ENCODE measurements at places on chromosomes 2 and 18.

- DNase-seq = no peak
These were observed 49.2 kb upstream of the RTN4 start for GRCh38 chr2:55099493-55099877.

DNA sequence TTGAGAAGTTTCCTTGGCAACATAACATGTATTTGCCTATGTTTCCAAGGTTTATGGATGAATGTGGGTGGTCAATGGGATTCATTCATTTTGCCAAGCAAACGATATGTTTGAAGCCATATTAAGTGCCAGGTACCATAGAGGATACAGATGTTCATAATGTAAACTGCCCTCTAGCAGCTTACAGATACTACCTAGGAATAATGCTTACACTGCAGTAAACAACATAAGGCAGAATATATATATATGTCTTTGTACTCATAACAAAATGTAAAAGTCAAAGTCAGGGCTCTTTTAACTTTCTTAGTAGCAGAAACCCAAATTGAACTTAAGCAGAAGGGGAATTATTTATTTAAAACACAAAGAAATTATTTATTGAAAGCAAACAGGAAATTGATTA lies 171.6 kb upstream of the TNP1 start:
- DNase-seq = no peak

DNA sequence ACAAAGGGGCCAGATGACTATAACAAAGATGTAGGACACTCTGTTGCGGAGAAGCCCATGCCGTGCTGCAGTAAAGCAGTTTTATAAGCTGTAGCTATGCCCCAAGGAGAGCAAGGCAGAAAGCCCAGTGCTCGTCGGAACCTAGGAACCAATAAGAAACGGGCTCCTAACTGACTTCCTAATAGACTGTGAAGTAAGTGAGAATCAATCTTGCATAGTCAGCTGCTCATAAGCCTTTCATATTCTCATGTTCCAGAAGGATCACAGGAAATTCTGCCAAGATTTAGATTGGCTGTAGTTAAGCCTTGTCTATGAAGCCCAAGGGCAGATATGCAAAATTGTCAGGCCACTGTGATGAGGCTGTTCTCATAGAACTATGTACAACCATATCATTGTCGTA lies 98.4 kb downstream of the RTTN start:
- DNase-seq = no peak

DNA sequence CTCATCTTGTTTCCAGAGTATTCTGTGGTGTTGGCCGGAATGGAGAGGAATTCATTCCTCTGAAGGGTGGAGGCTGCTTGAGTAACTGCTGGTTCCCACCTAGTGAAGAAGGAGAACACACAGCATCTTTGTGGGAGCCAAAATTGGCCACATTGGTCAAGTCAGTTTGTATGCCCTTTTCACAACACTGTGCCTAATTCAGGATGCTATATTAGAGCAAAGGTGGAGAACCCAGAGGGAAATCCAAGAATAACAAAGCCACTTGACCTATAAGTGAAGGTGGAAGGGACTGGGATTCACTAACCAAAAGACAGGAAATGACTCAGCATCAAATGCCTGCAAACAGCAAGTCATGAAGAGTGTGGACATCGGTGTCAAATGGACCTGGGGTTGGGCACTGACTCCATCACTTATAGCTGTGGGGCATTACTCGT lies 27.3 kb upstream of the MLPH start:
- DNase-seq = no peak

GRCh38 chr2:120823551-120823950 lies 87.9 kb downstream of the GLI2 start:
- DNase-seq = no peak

- no peak for DNase-seq
These were observed 113.5 kb downstream of the EPHA4 start for GRCh38 chr2:221458578-221458977.

- DNase-seq = peak; percentile 71
These were observed 33.6 kb downstream of the PLCL1 start for GRCh38 chr2:197838036-197838435.

GRCh38 chr2:39175026-39175812 lies 54.4 kb upstream of the SOS1 start:
- no peak for DNase-seq

GRCh38 chr18:13543811-13544732 lies 182.3 kb downstream of the FAM210A start:
- no peak for DNase-seq

GRCh38 chr2:142144547-142144946 lies 13.7 kb upstream of the LRP1B start:
- no peak for DNase-seq

- DNase-seq = no peak
These were observed 339.9 kb downstream of the ADCYAP1 start for GRCh38 chr18:1244397-1245122.

DNA sequence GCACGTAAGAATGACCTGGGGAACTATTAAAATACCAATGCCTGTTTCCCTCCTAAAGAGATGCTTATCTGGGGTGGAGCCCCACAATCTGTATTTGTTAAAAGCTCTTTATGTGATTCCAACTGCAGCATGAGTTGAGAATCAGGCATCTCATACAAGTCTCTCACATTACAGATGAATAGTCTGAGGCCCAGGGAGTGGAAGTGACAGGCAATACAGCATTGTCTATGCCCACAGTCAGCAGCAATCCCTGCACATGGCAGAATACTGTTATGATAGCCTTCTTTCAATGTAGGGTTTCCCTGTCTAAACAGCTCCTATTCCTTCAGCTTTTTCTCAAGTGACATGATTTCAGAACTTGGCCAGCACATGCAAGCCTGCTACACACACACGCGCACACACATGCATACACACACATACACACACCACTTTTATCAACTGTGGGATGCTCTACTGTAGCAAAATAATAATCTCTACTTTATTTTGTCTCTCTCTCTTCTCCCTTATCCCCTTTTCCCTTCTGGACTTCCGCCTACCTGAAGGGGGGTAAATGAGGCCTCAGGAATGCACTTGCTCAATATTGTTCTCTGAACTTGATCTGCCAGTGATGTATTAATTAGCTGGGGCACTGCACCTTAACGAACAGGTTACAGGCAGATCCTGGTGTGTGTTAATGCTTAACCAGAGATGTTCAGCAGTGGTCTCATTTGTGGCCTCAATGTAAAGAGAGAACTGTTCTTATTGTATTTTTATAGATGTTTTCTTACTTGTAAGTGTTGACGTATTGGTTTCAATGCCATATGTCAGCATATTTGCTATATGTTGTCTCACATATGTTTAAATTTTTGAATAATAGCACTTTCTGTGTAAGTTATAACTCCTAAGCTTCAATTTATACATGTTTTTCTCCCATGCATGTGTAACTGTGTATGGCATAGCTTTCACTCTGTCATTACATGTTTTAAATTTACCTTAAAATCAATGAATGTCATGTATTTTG lies 116.0 kb downstream of the SETBP1 start:
- no peak for DNase-seq

DNA sequence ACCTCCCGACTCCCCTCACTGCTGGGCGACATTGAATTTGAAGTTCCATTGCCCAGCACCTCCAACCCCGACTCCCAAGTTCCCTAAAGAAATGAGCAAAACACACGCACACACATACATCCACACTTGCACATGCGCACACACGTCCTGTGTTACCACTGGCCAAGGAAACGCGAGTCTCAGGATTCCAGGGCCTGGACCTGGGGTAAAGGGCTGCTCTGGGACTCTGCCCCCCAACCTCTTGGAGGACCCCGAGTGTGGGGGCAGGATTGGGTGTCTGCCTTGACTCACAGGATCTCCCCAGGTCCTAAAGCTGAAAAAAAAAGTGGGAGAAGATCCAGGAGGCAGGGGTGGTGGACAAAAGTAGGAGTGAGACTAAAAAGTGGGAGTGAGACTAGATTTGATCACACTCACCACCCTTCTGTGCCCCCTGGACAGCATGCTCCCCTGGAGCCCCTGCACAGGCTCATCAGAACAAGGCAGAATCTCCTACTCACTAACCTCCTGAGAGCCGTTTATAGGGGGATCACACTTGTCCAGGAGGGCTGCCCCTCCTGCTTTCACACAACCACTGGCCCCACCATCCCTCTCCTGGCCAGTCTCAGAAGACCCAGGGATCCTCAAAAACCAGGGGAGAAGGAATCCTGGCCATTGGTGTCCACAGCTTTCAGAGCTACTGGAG lies 202.2 kb downstream of the TNS1 start:
- no peak for DNase-seq

DNA sequence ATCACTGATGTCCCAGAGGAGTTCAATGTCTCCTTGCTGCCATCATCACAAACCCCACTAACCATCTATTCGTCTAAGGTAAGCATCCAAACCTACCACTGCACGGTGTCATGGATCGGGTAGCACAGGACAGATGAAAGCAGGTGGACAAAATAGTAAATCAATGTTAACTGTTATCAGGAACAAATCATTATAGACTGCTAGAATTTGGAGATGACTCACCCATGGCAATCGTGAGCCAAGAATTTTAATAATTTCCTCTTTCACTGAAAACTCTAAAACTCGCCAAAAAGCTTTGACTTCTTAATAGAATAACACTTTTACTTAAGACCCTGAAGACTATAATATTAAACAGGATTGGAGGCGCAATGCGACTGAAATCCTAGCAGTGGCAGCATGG lies 33.7 kb upstream of the BZW1 start:
- DNase-seq = no peak

- DNase-seq = no peak
These were observed 5.7 kb downstream of the SERPINB8 start for GRCh38 chr18:63975628-63976027.

- no peak for DNase-seq
These were observed 100.8 kb upstream of the ATP5MC3 start for GRCh38 chr2:175282300-175282699.

- DNase-seq = no peak
These were observed 53.6 kb downstream of the GALNT1 start for GRCh38 chr18:35635170-35635569.

- no peak for DNase-seq
These were observed 9.3 kb downstream of the XRCC5 start for GRCh38 chr2:216118474-216118873.

DNA sequence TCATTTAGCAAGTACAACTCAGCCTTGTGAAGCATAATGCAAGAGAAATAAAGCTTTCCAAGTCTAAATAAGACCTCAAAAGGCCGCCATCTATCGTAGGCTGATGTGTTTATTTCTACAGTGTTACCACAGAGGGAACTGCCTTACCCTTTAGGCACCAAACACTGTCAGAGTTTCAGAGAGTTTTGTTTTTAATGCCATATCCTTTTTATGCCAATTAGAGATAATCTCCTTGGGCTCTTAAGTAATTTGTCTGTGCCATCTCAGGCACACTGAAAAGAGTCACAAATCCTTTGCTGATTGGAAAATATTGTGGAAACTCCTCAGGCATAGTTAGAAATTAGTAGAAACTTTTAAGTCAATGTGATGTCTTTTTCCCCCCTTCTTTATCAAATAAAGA lies 797.1 kb downstream of the SLC4A3 start:
- no peak for DNase-seq

DNA sequence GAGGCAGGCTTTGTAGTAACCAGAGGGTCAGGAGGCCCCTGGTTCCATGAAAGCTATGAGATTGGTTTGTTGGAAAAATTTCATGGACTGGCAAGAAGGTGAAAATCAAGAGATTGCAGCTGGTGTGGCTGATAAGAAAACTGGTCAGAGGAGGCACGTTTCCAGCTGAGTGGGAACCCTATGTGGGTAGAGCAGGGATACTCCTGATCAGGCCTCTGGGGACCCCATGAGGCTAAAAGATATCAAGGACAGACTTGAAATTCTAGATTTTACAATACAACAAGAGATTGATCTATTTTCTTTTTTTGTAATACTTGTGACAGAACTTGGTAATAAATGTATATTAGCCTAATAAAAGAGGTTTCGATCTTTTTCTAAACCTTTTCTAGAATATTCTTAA lies 1615.1 kb downstream of the DPP10 start:
- no peak for DNase-seq

- no peak for DNase-seq
These were observed 2.1 kb downstream of the GPBAR1 start for GRCh38 chr2:218262631-218263586.

GRCh38 chr2:233331536-233331935 lies 22.8 kb upstream of the DGKD start:
- DNase-seq = peak; percentile 88

- no peak for DNase-seq
These were observed 132.0 kb downstream of the GALNT1 start for GRCh38 chr18:35713545-35713944.

GRCh38 chr2:218180467-218181114 lies 13.8 kb upstream of the CXCR1 start:
- no peak for DNase-seq

GRCh38 chr2:66582987-66583880 lies 148.3 kb downstream of the MEIS1 start:
- no peak for DNase-seq

- no peak for DNase-seq
These were observed 106.9 kb downstream of the FARSB start for GRCh38 chr2:222548992-222549391.

DNA sequence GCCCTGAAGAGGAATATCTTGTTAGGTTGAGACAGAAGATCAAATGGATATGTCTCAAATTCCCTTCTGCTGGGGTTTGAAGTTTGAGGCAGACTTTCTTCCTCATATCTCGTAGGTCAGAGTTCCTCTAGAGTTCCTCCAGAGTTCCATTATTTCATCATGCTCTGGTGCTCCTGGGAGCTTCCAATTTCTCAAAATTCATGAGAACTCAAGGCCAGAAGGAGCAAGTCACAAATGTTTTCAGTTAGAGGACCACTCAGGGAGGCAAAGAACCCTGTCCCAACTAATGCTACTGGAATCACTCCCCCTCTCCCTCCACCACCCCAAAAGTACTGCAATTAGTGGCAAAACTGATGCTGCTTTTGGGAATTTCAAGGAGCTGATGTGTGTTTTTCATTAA lies 115.7 kb upstream of the RBMS1 start:
- no peak for DNase-seq

DNA sequence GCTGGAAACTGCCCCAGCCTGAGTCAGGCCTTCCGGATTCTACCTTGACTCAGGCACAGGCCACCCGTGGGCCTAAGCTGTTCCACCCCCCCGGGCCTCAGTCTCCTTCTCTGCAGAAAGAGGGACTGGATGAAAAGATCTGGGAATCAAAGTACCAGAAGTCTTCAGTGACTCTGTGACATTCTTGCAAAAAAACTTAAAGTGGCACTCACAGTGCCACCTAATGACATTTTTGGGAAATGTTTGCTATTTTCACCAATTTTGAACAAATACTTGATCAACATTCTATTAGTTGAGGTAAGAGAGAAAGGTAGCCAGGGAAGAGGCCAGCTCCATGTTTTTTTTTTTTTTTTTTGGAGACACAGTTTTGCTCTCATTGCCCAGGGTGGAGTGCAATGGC lies 48.3 kb upstream of the ACAA2 start:
- DNase-seq = no peak

- DNase-seq = no peak
These were observed 189.0 kb downstream of the PRKCE start for GRCh38 chr2:45840481-45840880.

DNA sequence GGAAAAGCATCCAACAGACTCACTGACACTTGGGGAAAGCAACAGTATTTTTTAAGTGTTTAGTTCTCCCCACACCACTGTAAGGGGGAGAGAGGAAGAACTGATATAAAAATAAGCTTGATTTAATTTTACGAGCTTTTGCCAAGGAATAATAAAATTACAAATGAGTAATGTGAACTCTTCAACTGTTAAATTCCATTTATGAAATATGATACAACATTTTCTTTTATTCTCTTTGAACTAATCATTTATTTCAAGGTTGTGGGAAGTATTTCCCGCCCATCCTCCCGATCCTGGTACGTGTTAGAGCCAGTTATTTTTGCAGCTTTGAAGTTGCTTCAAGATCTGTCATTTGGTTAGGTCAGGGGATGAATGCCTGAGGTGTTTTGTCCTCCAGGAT lies 35.2 kb downstream of the WDPCP start:
- DNase-seq = no peak

- DNase-seq = no peak
These were observed 532.6 kb downstream of the TMEM182 start for GRCh38 chr2:103294420-103294819.

All from CD4-positive, alpha-beta T cell treated with Interleukin-4 for 1 hour (primary cell).